ENCODE measurements at places on chromosomes 2 and 18.

- DNase-seq, result no peak
Observed at GRCh38 chr2:177394594-177394973, 2.0 kb downstream of the AGPS start.

- DNase-seq, result peak; percentile 38
Observed at GRCh38 chr2:202278944-202279343, 13.4 kb downstream of the NOP58 start.

DNA sequence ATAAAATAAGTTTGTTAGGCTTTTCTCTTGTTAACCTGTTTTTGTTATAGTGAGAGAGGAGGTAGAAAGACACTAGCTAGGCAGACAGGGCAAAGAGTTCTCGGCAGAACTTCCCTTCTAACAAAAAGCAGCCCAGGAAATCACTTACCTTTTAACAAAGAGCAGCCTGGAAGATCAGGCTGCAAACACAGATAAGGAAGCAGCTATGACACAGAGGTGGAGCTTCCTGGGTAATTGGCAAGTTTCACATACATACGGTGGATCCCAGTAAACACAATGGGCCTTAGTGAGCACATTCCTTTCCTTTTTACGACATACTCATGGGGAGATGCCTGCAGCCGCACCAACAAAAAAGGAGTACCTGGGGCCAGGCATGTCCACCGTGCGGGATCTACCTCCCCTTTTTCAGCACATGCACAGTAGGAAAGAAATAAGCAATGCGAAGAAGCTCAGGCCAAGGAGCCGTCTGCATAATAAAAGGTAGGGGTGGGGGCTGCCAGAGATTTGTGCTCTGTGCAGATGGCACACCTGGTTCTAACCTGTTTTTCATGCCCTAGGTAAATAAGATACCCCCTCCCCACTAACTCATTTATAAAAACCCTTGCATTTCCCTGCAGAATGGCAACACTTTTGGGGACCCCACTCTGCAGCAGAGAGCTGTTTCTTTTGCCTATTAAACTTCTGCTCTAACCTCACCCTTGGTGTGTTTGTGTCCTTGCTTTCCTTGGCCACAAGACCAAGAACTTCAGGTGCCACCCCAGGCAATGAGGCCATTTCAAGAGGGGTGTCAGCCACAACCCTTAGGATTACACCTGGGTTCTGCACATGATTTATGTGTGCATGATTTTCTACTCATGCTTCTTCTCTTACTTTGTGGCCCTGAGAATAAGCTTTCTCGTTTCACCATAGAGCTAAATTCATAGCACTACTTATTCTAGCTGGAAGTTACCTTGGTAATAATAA lies 26.5 kb downstream of the MDH1 start:
- DNase-seq, result peak; percentile 55

DNA sequence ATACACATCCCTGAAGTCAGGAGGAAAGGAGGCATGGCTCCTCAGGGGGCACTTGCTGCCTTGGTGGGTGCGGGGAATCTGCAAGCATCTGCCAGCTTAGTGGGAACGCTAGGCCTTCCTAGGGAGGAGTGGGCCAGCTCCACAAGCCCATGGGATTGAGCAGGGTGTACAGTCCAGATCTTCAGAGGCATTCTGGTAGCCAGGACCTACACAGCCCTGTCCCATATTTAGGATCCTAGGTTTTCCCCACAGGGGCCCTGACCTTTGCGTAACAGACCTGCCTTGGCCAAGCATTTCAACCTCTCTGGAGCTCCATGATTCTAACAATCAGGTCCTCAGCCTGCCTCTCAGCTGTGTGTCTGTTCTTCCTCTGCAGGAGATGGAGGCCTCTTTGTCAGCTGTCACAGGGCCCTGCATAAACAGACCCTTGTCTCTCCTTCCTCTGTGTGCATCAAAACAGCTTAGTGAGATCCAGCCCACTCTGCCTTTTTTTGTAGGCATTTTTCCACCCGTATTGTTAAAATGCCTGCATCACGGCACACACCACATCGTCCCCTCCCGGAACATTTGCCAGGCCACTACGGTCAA lies 140.2 kb upstream of the NDUFV2 start:
- DNase-seq, result no peak

GRCh38 chr2:37375741-37376288 lies 31.4 kb downstream of the QPCT start:
- no peak for DNase-seq

DNA sequence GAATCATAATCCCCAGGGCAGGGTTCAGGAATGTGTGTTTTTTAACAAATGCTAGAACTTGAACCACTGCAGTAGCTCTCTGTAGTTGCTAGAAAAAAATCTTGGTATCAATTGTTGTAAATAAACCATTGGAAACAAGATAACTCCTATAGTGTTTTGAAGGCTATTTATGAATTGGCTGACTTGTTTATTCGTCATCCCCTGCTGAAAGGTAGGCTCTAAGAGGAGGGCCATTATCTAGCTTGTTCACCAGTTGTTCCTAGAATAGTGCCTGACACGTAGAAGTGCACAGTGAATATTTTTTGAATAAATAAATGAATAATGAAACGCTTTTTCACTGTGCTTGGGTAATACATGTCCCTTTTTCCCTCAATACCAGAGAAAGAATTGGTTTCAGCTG lies 211.4 kb downstream of the BABAM2 start:
- no peak for DNase-seq

GRCh38 chr2:42959234-42960001 lies 167.0 kb upstream of the HAAO start:
- no peak for DNase-seq

- DNase-seq, result peak; percentile 75
Observed at GRCh38 chr2:160062292-160063005, at the start of gene PLA2R1. TSS of gene PLA2R1 (minus strand) at chr2:160062615. CDS start at chr2:160062403, 212 bp downstream.

DNA sequence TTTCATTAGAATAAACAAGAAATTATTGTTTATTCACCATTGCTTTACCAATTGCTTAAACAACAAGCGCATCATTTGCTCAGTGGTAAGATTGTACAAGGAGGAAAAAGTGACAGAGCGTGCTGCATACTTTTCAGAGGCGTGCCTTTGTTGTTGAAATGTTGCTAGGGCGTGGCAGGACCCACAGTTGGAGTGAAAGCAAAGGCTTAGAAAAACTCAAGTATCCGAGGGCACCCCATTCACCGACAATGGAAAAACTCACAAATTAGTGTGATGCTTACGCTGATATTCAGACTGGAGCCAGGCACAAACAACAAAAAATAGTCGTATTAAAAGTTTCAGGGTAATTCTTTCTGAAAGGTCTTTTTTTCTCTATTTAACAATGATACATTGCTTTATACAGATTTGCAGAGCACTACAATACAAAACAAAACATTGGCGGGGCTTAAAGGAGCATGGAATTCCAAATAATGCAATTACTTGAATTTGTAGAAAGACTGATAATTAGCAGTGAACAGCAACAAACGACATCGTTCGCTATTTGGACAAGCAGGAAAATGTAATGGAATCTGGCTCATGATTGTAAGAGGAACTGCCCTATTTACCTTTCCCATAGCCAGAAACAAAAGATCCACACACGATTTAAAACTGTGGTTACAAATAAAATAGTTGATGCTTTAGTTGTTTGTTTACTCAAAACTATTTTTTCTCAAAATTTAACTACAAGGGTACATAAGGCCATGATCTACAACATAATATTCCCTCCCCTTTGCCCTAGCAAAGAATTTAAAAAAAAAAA lies 37.8 kb upstream of the RTTN start:
- no peak for DNase-seq

DNA sequence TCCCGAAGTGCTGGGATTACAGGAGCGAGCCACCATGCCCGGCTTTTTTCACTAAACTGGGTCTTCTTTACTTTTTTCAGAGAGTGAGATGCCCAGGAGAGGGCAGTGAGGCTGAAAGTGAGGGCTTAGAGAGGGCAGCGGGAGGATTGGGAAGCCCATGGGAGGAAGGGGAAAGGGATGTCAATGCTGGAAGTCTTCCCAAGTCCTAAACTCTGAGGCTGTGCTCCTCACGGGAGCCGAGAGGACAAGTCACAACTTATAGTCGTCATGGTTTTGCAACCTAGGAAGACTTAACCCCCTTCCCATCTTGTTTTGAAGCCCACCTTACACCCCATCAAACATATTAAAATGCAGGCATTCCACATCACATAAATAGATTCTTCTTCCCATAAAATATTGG lies 15.1 kb upstream of the MEP1B start:
- no peak for DNase-seq

DNA sequence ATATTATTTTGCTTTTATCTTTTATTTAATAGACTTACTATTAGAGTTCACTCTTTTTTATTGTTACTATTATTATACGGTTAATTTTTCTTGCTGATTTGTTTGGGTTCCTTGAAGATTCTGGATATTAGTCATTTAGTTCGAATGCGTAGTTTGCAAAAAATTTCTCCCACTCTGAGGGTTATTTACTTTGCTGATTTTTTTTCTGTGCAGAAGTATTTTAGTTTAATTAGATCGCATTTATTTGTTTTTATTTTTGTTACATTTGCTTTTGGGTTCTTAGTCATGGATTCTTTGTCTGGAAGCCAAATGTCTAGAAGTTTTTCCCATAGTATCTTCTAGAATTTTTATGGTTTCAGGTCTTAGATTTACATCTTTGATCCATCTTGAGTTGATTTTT lies 585.2 kb downstream of the CPS1 start:
- no peak for DNase-seq

GRCh38 chr2:240642061-240642805 lies 17.0 kb downstream of the GPR35 start:
- DNase-seq, result peak; percentile 43

- DNase-seq, result no peak
Observed at GRCh38 chr2:100059638-100060037, 82.8 kb downstream of the AFF3 start.

DNA sequence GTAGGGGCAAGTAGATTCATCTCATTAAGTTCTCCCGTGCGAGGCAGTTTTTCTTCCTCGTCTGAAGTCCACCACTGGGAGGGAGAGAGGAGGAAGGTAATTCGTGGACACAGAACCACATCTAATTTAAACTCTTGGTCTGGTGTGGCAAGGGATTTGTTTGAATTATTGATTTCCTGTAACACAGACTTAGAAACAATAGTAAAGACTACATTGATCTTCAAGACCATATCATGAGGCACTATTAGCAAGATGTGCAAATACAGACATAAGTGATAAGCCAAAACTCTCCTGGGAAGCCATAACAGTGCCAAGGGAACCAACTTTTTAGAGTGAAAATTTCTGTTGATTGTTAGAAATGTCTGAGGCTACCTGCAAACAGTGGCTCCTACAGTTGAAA lies 158.6 kb downstream of the ALPK2 start:
- DNase-seq, result no peak

DNA sequence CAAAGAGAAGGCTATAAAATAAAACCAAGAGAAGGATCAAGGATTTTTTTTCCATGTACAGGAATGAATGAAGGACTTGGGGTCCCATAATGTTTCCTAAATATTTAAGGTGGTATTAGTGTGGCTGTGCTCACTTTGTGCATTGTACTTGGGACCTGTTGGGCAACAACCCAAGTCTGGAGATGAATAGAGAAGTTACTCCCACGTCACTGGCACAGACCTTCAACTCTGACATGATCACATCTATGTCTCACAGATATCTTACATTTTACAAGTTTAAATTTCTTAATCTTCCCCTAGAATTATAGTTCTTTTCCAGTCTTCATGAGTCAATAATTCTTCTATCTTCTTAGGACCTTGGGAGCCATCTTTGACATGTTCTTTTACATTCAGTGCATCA lies 133.4 kb downstream of the PLCL1 start:
- no peak for DNase-seq

DNA sequence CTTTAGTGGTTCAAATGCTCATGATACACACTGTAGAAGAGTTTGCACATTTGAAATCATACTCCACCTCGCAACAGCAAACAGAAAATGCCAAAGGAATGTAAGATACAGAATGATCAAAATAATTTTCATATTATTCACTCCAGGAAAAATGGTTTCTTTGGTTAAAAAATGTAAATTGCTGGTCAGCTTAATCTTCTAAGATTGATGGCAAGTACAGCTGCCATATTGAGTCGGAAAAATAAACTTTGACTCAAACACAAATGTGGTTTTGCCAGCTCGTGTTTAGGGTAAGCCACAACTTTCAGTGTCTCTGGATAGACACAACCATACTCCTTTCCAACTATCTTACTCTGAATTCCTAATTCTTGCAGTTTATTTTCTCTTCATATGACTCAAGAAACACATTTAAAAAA lies 154.9 kb upstream of the SMIM21 start:
- DNase-seq, result no peak

All from iPS-NIHi11 (cell line).